A172 (cell line): ENCODE measurements at places on chromosomes 4 and X. TPM values are rescaled to one million over a fixed set of nuclear protein-coding genes. Genes with fewer than 3 reads are reported as not detected.

Gene CXorf65
- total RNA-seq = not detected in 2 replicates

Gene UGT2A1
- total RNA-seq = not detected in 2 replicates

Gene EVC
- total RNA-seq = 10.2 and 11.3 TPM in 2 replicates

Gene PDCL2
- total RNA-seq = 2.9 TPM in 1 of 2 replicates, not detected in the other

Gene MEPE
- total RNA-seq = not detected in 2 replicates

Gene PF4V1
- not detected in 2 replicates for total RNA-seq

Gene GAGE2A
- 2.9 and 16.7 TPM in 2 replicates for total RNA-seq

Gene PABPC1L2A
- total RNA-seq = not detected in 2 replicates

Gene MAGEB2
- total RNA-seq = 0.19 TPM in 1 of 2 replicates, not detected in the other

Gene VGLL1
- not detected in 2 replicates for total RNA-seq

Gene PPEF2
- not detected in 2 replicates for total RNA-seq

Gene CETN2
- total RNA-seq = 128 and 135 TPM in 2 replicates

Gene NUP62CL
- 1.4 and 3.8 TPM in 2 replicates for total RNA-seq

Gene OCIAD1
- 171 and 183 TPM in 2 replicates for total RNA-seq

Gene NAP1L2
- total RNA-seq = 0.19 and 0.60 TPM in 2 replicates

Gene SLC25A6
- total RNA-seq = 121 and 163 TPM in 2 replicates

Gene RAB9B
- 0.96 and 3.3 TPM in 2 replicates for total RNA-seq

Gene UBA1
- total RNA-seq = 169 and 174 TPM in 2 replicates

Gene XAGE2
- total RNA-seq = 0.22 TPM in 1 of 2 replicates, not detected in the other

Gene PFKFB1
- not detected in 2 replicates for total RNA-seq

Gene FSTL5
- 29.3 and 30.1 TPM in 2 replicates for total RNA-seq

Gene ALG13
- 24.7 and 28.0 TPM in 2 replicates for total RNA-seq

Gene MAGEE1
- 3.5 and 4.2 TPM in 2 replicates for total RNA-seq

Gene KIF4A
- total RNA-seq = 44.8 and 51.2 TPM in 2 replicates

Gene PCDH7
- total RNA-seq = 26.1 and 38.6 TPM in 2 replicates

Gene PAK3
- total RNA-seq = 0.07 TPM in 1 of 2 replicates, not detected in the other

Gene TRAM1L1
- total RNA-seq = not detected in 2 replicates

Gene TCEAL2
- not detected in 2 replicates for total RNA-seq

Gene NDST3
- 0.74 and 1.7 TPM in 2 replicates for total RNA-seq

Gene INTU
- total RNA-seq = 2.9 and 3.3 TPM in 2 replicates

Gene CNGA1
- total RNA-seq = not detected in 2 replicates

Gene FREM3
- total RNA-seq = not detected in 2 replicates

Gene SASH3
- total RNA-seq = not detected in 2 replicates

Gene CXCL8
- total RNA-seq = 0.09 TPM in 1 of 2 replicates, not detected in the other

Gene SLC9B1
- 0.10 and 0.43 TPM in 2 replicates for total RNA-seq
